IMR-90 (cell line): ENCODE measurements at places on chromosomes 6 and 20. TPM values are rescaled to one million over a fixed set of nuclear protein-coding genes. Genes with fewer than 3 reads are reported as not detected.

Gene CRIP3
- total RNA-seq = not detected in 2 replicates

Gene TCF21
- 6.6 and 8.1 TPM in 2 replicates for total RNA-seq

Gene GPLD1
- total RNA-seq = 0.18 and 0.28 TPM in 2 replicates

Gene HUS1B
- total RNA-seq = 0.36 and 0.56 TPM in 2 replicates

Gene C4B
- total RNA-seq = 0.54 and 0.56 TPM in 2 replicates

Gene LYRM2
- total RNA-seq = 22.8 and 24.0 TPM in 2 replicates
